ENCODE measurements at places on chromosomes 5 and 9.
A peak's percentile ranks its signal among the peaks of the same experiment; 100 is the strongest.

GRCh38 chr5:179834120-179834519, 13.4 kb downstream of the SQSTM1 start:
- no peak for DNase-seq

DNA sequence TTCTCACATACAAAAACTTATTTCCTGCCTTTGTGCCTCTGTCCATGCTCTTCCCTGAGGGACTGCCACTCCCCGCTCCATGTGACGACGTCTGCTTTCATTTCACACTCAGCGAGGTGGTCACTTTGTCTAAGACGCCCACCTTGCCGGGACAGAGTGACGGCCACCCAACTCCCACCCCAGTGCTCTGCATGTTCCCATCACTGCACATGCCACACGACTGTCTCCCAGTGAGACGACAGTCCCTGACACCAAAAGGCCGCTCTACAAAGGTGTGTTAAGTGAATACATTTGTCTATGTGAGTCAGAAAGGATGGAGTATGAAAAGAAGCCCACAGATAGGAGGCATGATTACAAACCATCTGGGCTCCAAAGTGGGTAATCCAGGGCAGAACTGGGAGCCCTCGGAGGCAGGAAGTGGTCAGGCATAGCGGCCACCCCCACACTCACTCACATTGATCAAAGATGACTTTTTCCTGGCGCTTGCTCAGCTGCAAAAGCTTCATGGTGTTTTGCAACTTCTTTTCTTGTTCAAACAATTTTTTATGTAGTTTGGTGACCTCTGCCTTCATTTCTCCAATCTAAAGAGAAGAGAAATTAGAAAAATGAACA, 185.8 kb downstream of the CDK5RAP2 start:
- DNase-seq: peak; percentile 90

DNA sequence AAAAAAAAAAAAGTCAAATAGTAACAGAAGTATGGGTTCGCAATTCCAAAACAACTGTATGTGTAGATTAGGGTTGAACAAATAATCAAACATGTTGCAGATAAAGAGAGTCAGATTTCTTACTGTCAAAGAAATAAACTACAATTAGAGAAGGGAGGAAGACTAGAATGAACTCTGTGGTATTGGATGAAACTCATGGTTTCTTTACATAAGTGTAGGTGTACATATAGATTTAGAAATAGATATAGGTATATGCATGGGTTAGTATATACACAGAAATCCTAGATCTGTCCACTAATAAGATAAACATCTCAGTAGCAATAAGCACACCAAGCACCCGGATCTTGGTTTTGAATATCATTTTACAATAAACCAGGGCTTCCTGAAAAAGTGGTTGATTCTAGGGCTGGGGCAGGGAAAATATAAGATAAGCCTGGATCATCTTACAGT, 21.3 kb downstream of the DTWD2 start:
- no peak for DNase-seq

DNA sequence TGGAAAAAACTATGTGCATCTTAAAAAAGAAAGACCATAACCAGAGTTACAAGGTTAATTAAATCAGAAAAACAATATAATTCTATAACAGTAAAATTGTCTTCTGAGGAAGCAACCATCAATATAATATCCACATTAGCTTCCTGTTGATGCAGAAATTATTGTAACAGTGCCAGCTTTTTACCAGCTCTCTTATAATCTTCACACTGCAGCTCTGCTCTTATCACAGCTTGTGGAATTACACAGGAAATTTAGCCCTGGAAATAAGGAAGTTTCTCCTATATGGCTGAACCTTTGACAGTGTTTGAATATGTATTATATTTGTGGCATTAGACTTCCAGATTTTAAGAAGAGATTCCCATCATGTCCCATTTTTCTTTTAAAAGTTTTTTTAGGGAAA, 49.1 kb upstream of the TEK start:
- no peak for DNase-seq

DNA sequence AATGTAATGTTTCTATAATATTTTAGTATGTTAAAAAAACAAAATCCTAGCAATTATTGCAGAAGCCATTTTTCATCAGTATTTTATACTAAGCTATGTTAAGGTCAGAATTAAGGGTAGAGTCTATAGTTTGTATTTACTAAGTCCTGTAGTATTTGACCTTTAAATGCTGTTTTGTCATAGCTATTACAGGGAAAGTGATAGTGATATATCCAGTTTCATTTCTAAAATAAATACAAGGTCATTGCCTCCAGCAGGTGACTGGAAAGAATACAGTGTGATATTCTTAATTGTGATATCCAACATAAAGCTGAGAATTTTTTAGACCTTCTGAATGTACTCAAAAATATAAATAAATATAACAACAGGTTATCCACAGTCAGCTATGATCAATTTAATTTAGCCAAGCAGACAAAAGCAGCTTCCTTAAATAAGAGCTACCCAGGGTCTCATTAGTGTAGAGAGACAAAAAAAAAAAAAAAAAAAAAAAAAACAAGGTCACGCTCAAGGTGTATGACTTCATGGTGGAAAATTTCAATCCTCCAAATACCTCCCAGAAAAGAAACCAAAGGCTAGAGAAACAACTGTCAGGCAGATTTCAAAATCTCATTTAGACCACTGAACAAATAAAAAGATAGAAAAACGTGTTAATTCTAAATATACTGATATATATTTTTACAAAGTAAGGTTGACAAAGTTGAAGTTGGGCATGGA, 278.7 kb downstream of the HCN1 start:
- DNase-seq: no peak

GRCh38 chr5:6907320-6907918, 194.2 kb downstream of the TENT4A start:
- DNase-seq: no peak

DNA sequence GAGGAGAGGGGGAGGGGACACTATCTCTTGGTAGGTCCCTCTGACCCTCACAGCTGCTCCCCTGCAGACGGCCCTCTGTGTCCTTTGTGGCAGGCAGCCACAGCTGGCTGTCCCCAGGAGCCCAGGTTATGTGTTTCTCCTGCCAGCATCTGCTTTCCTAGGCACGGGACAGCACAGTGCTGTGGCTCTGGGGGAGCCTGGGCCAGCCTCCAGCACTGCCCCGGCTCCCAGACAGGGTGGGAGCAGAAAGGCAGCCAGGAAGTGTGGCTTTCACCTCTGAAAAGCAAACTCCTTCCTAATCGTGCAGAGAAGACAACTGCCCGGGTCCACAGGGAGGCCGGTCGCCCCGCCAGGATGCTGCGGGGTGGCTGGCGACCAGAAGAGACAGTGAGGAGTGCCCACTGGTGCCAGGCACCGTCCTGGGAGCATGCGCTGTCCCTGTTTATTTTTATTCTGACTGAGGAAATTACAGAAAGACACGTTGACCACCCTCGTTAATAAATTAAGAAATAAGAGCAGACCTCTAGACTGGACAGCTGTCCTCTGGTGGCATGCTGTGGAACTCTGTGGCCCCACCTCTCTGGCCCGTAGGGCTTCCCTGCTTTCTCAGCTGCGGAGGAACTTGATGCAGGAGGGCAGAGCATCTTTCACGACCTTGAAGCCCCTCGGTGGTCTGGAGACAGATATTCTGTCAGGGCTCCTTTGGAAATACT, 240.3 kb downstream of the FANCC start:
- no peak for DNase-seq

GRCh38 chr5:42399702-42400101, 23.5 kb upstream of the GHR start:
- no peak for DNase-seq

DNA sequence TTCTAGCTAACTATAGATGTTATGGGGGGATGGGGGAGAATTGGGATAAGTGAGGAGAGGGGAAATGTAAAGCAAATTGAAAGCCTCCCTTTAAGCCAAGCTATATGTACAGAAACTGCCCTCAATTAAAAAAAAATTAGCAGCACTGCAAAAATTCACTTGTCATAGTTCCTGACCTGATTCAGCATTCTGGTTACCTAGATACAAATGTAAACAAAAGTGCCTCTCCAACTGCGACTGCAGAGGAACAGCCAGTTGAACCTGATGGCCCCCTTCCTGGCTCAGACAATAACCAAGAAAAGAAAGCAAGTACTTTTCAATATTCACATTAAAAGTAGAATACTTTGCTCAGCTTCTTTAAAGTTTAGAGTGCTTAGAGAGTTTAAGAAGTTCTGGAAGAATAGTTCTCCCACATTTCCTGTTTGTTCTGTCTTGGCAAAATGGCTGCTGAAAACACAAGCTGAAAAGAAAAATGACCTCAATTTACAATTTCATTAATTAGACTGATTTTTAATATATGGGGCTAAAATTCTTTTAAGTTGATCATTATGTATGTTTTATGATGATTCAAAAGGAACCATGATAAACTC, 1.5 kb downstream of the FAM81B start:
- DNase-seq: no peak

GRCh38 chr9:77488439-77489126, 159.5 kb downstream of the GNA14 start:
- no peak for DNase-seq

DNA sequence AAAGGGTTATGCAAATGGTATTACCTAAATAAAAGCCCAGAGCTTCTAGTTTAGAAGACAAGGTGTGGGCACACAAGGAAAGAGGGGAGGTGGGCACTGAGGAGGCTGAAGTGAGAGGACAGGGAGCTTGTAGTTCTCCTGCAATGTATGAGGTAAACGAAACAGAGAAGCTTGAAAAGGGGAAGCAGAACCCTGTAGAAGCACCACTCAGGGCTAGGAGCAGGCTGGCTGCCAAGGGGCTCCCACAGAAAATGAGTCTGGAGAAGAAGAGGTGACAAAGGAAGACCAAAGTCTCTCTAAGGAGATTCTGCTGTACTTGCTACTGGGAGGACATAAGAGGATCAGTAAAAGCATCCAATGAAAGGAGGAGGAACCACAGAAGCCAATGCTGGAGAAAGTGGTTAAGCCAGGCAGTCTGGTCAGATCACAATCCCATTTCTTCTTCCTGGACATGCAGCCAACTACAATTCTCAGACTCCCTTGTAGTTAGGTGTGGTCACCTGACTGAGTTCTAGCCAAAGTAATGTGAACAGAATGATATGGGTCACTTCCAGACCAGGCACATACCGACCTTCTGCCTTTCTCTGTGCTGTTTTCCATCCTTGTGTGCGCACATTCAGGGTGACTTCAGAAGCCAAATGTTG, 174.5 kb upstream of the MAP3K1 start:
- no peak for DNase-seq

DNA sequence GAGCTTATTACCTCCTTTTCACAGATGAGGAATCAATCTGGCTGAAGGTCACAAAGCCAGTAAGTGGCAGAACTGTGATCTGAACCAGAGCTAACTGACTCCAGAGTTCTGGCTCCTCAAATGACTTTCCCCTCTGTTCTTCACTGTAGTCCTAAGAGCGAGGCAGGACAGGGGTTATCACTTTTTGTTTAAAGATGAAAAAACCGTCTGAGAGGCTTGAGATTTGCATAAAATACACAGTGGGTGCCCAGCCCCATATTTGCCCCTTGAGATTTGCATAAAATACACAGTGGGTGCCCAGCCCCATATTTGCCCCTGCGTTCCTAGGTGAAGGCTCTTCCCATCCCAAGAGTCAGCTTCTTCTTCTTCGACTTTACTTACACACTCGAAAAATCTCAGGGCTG, 667 bp downstream of the FBXO10 start:
- no peak for DNase-seq

DNA sequence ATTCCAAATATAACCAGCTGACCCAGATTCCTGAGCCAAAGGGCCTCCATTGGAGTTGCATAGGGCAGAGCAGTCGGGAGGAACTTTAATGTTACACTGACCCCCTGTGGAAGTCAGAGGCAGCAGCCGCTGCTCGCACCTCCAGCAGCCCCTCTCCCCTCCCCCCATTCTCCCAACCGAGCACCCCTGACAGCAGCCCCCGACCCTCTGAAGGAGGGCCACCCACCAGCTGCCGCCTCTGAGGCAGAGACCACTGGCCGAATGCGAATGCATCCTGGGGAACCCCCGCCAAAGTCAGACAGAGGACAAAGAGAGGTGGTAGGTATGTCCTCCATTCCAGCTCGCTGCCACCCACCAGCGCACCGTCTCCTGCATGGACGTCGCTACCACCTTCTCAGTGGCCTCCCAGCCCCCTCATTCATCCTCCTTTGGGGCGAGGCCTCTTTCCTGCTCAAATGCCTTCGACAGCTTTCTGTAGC, 231.0 kb downstream of the CDK5RAP2 start:
- no peak for DNase-seq

DNA sequence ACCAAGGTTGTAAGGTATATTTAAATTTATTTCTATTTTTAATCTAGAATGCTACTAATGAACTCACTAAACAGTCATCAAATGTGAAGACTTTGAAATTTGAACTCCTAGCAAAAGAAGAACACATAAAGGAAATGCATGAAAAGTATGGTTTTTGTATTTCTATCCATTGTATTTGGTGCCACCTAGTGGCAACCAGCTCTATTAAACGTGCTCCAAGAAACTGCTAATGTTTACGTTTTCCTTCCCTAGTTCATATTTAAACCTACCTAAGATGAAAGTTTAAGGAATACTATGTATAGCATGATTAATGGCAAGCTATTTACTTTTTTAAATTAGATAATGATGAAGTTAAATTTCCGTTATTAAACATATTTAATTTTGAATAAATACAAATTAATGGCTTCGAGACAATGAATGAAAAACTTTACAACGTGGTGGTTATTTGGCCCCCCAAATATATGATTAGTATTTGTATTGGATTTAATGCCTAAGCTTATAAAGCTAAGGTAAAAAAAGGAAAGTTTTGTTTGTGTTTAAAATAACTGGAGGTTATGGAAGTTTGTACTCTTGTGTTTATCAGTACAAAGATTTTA, 115.9 kb upstream of the SH3GL2 start:
- peak; percentile 41 for DNase-seq

DNA sequence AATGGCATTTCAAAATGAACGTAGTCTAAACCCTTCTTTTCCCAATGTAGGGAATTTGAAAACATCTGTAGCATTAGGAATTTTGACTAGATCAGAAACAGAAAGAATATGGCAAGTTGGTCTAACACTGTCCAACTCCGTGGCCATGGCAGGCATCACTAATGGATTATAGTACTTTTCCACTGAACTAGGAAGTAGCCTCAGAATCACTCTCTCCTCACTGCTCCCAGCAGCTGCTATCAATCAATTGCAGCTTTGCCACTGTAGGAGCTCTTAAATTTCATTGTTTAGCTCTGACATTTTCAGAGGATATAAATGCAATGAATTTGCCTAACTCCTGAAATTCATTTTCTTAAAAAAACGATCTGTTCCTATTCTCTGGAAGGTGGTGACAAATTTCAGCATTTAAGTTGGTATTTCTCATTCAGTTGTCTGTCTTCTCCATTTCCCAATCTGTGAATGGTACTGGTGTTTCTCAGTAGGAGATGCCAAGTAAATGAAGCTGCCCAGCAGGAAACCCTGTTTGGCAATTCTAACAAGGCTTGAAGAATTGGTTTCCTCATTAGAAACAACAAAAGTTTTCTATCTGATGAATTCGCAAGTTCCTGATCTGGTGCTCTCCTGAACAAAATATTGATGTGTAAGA, 64.7 kb downstream of the TLR4 start:
- no peak for DNase-seq

GRCh38 chr9:35923598-35923926, 14.3 kb downstream of the SPAAR start:
- no peak for DNase-seq

- DNase-seq: no peak
Observed at GRCh38 chr5:3605298-3606010, 9.8 kb downstream of the IRX1 start.

- no peak for DNase-seq
Observed at GRCh38 chr9:36486329-36486932, 86.3 kb upstream of the MELK start.
